LNCaP clone FGC (cell line): ENCODE measurements at places on chromosomes 13 and 19.
A peak's percentile ranks its signal among the peaks of the same experiment; 100 is the strongest.

DNA sequence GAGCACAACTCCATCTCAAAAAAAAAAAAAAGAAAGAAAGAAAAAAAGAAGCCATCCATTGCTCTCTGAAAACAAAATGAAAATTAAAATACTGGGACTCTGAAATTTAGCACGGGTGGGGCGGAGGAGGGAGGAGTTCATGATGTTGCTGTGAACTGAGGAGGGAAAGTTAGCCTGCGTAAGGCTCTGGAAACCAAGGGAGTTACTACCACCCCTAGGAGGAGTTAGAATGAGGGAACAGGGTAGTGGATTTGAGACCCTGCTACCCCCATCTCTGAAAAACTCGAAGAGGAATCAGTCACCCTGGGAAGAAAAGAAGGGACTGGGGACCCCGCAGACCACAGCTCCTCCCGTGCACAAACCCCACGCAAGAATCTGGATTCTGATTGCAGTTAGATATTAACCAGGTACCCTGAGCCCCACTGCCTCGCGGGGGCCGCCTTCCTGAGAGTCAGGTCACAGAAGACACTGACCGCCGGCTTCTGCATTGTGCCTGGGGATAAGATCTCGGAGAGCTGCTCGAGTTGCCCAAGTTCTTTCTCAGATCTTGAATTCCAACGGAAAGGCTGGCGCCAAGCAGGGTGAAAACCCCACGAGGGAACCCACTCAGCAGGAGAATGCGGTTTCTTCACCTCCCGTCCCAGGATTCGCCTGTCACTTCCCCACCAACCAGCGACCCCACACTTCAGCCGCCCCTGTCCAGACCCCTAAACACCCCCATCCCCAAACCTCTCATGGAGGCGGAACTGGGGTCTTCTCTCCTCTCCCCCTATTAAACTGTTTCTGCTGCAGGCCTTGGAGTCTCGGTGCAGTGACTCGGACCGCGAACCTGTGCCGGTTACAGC lies 870 bp downstream of the ZNF442 start:
- DNase-seq = no peak

- no peak for DNase-seq
Observed at GRCh38 chr13:57527114-57527735, 104.3 kb upstream of the PCDH17 start.

GRCh38 chr13:99281811-99282263 lies 23.7 kb upstream of the GPR18 start:
- DNase-seq = no peak

- DNase-seq = no peak
Observed at GRCh38 chr13:31826521-31826920, 87.2 kb downstream of the RXFP2 start.

DNA sequence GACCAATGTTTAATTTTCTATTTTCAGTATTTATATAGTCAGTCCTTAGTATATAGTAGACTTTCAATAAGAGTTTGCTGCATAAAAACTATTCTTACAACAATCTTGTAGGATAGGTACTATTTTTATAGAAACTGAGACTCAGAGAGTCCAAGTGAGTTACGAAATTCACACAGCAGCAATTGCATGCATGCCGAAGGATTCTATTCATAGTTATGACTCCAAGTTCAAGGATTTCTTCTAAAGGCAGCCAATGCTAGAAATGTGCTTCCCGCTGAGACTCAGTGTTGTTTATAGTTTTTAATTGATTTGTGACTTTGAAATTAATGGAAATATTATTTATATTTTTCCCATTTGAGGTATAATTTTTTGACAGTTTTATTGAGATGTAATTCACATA lies 62.7 kb upstream of the CSNK1A1L start:
- no peak for DNase-seq

GRCh38 chr19:51090471-51090870 lies 7.8 kb upstream of the KLK14 start:
- no peak for DNase-seq

GRCh38 chr19:33063753-33064457 lies 783 bp downstream of the RHPN2 start:
- no peak for DNase-seq

GRCh38 chr13:39481491-39481890 lies 121.5 kb downstream of the LHFPL6 start:
- no peak for DNase-seq

DNA sequence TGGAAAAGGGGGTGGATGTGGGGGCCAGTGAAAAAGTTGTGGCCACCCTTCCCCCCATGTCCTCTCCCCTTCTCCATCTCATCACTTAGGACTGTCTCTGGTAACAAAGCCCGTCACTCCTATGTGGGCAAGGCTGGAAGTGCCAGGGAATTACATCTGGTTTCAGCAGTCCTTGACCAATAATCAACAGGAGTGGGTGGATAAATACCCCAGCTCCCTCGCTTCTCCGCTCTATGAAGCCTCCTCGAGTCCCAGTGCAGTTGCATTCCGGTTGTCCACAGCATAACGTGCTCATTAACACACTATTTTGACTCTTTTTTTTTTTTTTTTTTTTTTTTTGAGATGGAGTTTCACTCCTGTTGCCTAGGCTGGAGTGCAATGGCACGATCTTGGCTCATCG lies 31.5 kb downstream of the MYO1F start:
- no peak for DNase-seq

DNA sequence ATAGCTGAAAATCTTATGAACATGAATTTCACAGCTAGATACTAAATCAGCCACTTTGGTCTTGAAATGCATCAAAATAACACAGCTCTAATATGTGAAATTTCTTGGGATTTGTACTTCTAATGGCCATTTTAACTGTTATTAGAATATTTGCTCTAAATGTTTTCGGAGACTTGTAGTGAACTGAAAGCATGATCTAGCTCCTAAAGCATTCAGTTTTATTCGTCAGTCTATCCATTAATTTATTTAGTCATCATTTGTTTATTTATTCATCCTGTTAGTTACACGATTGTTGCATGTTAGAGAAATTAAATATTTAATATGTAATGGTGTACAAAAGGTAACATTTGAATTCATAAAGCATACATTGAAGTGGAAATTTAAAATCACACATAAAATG lies 1132.7 kb downstream of the SLITRK1 start:
- no peak for DNase-seq

DNA sequence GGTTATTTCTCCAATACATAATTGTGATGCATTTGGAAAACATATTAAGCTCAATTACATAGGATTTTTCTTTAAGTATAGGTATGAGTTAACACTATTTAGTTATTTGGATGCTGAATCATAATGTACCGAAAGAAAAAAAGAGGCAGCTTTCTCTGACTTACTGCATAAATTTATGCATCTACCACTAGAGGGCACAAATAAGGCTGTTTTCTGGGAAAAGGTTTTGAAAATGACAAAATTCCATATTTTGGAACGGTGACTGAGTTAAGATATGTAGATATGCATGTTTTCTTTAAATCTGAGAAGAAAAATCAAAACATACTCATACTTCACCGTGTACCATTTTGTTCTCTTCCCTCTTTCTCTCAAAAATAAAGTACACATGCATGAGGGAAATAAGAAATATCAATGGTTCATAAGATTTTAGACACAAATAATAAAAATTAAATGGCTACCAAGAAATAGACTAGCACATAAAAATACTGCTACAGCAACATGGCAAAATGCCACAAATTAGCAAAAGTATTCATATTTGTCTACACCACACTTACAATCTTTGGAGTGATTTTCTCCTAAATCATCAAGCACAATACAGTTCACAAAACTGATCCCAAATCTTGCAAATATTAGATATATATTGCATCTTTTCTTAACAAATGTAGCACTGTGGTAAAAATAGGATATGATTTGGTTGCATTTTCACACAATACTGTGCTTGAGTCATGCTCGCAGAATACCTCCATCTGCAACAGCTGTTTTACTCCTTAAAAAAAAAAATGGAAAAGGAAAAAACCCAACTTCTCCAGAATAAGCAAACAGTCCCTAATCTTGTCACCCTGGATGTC lies 260.0 kb downstream of the FGF14 start:
- no peak for DNase-seq

DNA sequence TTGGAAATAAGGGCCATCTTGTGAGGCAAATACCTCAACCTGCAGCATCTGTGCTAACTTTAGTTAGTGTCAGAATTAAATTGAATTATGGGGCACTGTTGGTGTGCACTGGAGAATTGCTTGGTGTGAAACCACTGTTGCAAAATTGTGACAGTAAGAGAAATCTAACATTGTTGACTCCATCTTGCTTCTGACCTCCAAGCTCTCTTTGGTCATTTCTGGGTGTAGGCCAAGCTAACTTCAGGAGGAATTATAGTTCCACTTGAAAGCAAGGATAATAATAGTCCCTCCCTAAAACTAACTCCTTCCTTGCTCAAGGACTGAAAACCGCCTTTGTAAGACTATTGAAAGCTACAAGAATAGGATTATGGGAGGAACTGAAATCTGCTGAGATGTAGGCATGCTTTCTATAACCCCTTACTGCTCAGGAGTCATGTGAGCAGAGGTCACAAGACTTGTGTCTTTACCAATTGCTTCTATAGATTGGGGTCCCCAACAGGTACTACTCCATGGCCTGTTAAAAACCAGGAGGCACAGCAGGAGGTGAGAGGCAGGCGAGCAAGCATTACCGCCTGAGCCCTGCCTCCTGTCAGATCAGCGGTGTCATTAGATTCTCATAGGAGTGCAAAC lies 24.9 kb upstream of the GAS6 start:
- DNase-seq = no peak

- peak; percentile 98 for DNase-seq
Observed at GRCh38 chr13:51519771-51520216, 64.5 kb upstream of the WDFY2 start.

GRCh38 chr13:113116206-113116800 lies 6.3 kb upstream of the F10 start:
- no peak for DNase-seq

- no peak for DNase-seq
Observed at GRCh38 chr19:5687360-5688198, 2.5 kb upstream of the RPL36 start.

DNA sequence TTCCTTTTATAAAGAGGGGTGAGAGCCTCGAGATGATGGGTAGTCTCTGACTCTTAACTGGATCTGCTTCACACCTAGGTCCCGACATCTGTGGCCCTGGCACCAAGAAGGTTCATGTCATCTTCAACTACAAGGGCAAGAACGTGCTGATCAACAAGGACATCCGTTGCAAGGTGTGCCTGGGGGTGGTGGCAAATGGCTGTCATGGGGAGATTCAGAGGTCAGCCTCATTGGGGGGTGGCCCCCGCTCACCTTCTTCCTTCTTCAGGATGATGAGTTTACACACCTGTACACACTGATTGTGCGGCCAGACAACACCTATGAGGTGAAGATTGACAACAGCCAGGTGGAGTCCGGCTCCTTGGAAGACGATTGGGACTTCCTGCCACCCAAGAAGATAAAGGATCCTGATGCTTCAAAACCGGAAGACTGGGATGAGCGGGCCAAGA lies 1.6 kb downstream of the CALR start:
- DNase-seq = no peak

- DNase-seq = no peak
Observed at GRCh38 chr13:105116966-105117365, 1418.5 kb downstream of the EFNB2 start.

GRCh38 chr13:36344173-36344572 lies 2.0 kb downstream of the SPART start:
- DNase-seq = no peak

GRCh38 chr13:86692291-86692690 lies 893.1 kb upstream of the SLITRK6 start:
- DNase-seq = no peak

GRCh38 chr19:48617146-48617937 lies 1.6 kb downstream of the RPL18 start:
- no peak for DNase-seq
